ENCODE measurements at places on chromosomes 1 and 21.

- DNase-seq = no peak
Observed at GRCh38 chr1:181312946-181313345, 170.4 kb upstream of the CACNA1E start.

GRCh38 chr1:31413405-31414001, 490 bp downstream of the SERINC2 start:
- no peak for DNase-seq

DNA sequence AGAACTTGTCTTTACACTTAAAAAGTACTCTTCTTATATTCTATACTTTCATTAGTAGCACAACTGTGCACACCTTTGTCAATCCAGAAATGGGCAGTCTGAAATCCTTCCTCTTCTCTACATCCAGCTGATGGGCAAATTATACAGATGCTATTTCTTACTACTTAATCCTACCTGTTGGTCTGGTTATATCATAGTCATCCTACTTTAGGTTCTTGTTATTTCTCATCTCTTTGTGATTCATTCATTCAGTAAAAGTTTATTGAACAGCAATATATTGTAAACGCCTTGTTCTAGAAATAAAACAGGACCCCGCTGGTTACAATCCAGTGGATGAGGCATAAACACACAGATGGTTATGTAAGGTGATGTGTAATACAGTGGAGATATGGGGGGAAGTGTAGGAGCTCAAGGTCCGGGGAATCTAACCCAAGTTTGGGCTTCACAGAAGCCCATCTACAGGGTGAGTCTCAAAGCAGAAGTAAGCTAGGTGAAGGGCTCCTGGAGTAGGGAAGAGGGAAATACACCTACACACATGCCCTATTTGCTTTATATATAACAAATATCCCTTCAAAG, 11.8 kb upstream of the FUBP1 start:
- no peak for DNase-seq

GRCh38 chr1:63710761-63711380, 62.9 kb upstream of the ROR1 start:
- no peak for DNase-seq

DNA sequence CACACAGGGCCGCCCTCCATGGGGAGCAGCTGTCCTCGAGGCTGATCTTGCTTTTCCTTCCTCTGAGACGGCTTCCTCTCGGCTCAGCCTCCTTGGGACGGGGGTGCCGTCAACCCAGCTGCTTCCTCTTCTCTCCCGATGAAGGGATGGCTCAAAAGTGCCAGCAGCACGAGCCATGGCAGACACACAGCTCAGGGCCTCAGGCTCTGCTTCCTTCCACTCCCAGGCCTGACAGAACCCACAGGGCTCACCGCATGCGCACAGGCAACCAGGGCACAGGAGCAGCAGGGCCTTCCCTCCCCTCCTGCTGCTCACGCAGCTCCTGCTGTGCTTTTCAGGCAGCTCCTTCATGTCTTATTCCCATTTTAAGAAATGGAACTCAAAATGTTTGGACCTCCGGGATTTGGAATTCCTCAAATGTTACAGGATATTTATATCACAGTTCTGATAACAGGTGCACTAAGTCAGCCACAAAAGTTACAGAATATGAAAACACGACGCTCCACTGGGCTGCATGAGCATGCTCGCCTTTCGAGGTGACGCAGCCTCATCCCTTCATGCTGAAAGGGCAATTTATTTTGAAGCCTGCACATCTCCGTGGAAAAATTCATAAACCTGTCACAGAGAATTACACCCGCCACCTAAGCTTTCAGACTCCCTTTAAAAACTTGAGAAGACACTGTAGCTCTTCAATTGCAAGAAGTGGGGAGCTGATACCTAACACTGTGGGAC, 84.4 kb downstream of the HSF2BP start:
- no peak for DNase-seq

DNA sequence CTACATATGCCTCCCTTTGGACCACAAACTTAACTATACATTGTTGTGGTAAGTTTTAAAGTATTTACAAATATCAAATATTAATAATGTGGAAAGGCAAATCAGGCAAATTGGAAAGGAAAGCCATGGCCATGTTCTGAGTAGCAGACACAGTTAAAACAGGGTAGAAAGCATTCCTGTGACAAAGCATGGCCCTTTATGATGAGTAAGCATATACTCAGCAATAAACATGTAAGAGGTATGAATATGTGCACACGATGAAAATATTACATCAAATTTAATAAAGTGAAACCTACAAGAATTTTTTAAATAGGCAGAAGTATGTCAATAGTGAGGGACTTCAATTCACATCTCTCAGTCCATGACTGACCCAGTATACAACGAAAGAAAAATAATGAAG, 389.2 kb downstream of the DSCAM start:
- no peak for DNase-seq

DNA sequence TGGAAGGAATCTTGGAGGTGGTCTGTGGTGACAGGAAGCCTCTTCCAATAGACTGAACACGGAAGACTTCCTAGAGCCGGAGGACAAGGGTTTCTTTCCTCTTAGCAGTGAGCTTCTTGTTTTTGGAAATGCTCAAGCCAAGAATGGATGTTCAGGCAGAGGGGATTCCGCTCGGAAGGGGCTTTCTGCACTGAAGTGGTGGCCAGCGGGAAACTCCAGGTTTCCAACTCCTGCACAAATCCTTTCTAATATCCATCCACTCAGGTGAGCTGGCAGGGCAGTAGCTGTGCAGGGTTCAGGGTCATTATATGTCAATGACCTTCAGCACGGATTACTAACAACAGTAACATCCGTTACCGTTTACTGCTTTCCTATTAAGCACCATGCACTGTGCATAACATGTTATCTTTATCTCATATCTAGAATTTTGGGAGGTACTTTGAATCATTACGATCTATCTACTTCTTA, 573 bp upstream of the CPT2 start:
- no peak for DNase-seq

GRCh38 chr21:45403133-45403824, 1.7 kb upstream of the COL18A1 start:
- DNase-seq = no peak

DNA sequence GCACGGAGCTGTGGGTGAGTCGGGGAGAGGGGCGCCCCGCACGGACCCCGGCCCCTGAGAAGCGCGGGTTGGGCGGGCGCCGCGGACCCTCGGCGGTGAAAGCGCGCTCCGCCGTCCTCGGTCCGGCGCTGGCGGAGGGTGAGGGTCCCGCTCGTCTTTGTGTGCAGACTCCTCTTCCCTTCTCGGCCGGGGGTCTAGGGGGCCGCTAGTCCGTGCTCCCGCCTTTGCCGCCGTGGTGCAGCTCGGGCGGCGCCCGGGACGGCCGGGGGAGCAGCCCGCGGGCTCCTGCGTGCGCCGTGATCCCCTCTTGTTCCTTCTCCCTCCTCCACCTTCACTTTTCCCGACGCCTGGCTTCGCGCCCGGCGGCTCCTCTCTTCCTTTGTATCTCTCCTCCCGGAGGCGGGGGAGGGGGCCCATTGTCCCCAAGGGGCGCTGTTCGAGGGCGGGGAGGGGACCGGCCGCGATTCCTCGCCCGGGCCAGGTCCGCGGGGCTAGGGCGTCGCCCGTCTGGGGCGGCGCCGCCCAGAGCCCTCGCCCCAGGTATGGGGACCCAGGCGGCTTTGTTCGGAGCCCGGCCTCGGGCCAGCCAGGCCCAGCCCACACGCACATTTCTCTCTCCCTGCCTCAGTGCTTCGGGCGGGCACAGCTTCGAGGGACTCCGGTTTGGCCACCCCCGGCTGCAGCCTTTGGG, 519 bp downstream of the FNBP1L start:
- no peak for DNase-seq

DNA sequence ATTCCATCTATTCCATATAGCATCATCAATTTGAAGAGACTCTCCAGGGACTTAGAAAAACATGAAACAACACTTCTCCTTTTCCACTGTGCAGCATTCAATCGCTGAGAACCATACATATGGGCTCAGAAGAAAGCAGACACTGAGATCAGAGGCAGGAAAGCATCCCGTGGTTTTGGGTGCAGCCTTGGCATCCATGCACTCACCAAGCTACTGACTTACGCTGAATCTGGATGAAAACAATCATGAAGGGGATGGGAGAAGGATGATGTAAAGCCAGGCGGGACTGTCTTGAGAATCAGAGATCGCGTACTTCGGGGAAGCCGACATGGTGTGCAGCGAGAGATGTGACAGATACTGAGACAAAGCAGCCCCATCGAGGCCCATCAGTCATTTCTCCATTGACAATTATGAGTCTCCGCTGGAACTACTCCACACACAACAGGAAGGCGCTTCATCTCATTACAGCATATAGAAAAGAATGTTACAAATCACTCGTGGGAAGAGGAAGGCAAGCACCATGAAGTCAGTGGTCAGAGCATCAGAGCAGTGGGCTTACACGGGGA, 2.3 kb upstream of the TIAM1 start:
- no peak for DNase-seq

DNA sequence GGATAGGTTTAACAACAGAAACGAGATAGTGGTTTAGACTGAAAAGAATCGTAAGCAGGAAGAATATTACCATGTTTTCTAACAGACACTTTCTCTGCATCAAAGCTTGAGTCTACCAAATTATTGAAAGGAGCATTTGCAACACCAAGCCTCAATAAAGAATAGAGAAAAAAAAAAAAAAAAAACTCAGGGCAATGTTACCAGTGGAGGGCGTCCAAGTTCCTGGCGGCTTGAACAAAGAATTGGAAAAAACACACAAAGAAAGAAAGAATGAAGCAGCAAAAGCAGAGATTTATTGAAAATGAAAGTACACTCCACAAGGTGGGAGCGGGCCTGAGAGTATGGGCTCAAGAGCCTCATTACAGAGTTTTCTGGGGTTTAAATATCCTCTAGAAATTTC, 686.5 kb upstream of the ADGRL2 start:
- no peak for DNase-seq

DNA sequence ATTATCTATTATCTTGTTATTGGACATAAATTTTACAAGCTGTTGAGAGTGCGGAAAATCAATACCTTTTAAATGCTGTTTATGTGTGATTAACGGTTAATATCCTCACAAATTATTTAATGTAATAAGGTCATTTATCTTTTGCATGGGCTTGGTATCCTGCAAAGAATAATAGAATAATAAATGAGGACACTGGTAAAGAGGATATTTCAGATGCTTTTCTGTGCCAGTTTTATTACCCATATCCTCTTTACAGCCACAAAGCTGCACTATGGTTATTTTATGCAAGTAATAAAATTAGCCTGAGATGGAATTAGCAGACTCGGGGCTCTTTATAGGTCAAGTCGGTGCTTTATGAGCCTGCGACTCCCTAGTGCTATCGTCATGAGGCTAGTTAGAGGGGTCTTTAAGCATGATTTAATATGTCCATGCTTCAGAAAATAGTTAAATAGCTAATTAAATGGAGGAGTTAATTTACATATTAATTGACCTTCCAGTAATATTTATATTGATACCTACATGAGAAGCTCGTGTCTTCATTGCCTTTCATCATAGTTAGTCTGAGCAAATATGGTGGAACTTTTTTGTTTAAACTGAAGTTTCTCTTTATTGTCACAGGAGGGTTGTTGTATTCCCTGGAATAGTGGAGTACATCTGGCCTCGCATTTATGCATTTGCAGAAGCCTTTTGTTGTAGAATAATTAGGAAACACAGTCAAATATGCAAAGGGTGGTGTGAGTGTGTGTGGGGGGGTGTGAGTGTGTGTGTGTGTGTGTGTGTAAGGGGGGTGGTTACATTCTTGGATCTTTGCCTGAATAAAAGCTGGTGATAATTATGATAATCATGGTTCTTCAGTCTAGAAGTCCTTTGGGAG, 120.3 kb downstream of the ATG4C start:
- DNase-seq = no peak

DNA sequence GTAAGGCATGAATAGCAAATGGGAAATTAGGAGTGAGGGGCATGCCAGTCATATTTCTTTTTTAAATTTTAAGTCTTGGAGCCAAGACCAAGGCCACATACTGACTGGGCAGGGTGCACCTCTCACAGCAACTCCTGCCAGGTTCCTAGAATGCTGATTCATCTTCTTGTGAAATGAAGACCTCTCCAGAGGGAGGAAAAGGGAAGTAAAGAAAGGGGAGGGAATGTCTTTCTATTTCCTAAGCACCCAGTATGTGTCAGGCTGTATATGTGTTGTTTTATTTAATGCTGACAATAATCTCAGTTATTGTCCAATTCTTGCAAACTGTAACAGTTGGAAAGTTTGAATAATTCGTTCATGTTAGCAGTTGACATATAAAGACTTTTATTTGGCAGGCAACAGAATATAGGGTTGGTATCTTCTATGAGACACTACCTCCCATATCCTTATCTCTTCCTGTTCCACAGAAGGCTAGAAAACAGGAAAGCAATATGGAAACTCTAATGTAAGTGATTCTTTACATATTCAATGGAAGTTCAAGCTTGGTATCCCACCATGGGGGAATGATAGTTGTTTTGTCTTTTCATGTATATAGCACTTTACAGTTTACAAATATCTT, 259.1 kb upstream of the USP24 start:
- DNase-seq = no peak

- no peak for DNase-seq
Observed at GRCh38 chr1:49104575-49104974, 327.9 kb upstream of the BEND5 start.

DNA sequence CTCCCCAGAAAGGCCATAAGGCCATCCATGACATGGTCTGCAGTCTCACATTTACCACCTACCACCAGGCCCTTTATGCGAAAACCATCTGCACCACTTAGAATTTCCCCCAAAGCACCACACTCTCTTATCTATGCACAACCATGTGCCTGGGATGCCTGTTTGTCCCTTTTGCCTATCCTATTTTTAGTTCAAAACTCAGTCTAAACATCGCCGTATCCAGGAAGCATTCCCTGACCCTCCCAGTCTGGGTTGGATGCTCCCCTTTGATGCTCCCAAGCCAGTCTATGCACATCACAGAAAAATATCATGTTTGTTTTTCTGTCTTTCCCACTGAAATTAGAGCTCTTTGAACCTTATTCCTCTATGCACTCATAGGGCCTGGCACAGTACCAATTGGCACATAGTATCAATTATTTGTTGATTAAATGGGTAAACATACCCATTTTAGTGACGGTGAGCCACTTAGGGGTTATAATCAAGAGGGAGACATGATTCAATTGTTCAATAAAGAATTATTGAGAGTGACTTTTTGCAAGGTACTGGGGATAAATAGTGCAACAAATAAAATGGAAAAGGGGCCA, 6.7 kb downstream of the MPL start:
- DNase-seq = no peak

GRCh38 chr1:183228347-183229220, 42.5 kb downstream of the LAMC2 start:
- no peak for DNase-seq

DNA sequence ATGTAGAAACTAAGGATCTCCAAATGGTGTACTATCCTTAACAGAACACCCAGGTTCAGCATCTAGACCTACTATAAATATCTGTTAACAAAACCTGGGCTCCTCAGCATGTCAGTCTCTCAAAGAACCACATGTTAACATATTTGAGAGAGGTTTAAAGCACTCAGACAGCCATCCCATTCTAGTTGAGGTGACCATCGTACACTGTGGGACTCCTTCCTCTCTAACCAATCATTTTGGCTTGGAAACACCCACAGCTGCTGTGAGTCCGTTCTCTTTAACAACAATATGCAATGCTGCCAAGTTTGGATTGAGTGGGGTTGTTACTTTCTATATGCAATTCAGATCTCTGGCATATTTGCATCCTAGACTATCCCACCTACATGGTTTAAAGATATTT, 105.8 kb downstream of the MRPL39 start:
- no peak for DNase-seq

Measured in NCI-H1694 (cell line).